ENCODE measurements at places on chromosomes 2 and 18.

DNA sequence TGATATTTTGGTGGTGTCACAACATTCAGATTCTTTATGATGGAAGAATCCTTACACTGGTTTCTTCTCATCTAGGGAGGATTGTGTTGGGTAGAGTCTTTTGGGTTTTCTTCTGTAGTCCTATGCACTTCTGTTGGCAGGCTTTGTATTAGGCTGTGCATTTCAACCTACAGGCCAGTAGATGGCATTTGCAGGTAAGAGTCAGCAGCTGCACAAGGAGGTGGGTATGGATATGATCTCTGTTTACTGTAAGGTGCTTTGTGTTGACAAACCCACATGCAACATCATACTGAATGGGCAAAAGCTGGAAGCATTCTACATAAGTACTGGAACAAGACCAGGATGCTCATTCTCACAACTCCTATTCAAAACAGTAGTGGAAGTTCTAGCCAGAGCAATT lies 656.8 kb downstream of the METTL4 start:
- no peak for DNase-seq

DNA sequence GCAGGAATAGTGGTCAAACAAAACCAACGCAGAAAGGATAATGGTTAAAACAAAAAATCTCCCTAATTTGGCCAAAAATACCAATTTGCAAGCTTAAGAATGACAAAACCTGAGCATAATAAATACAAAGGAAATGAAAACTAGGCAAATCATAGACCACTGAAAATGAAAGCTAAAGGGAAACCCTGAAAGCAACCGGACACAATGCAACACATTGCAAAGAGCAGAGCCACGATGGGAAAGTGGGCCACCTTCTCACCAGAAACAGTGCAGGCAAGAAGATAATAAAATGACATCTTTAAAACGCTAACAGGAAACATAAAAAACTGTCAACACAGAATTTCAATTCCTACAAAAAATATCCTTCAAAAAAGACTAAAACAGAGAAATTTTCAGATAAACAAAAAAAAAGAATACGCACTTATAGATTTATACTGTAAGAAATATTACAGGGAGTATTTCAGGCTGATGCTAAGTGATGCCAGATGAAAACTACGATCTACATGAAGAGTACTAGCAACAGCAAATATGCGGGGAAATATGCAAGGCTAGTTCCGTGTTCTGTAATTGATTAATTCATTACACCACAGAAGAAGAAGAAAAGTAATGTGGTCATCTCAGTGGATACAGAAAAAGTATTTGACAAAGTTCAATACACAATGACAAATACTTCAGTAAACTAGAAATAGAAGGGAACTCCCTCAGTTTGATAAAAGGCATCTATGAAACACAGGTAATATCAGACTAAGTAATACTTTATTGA lies 239.5 kb downstream of the L3MBTL4 start:
- no peak for DNase-seq

- DNase-seq: no peak
Measured at GRCh38 chr2:16040271-16041010, 100.1 kb downstream of the MYCN start.

- no peak for DNase-seq
Measured at GRCh38 chr18:28792404-28793086, 615.6 kb upstream of the CDH2 start.

GRCh38 chr2:29189052-29189451 lies 73.8 kb downstream of the CLIP4 start:
- DNase-seq: no peak

GRCh38 chr2:160075171-160075570 lies 12.8 kb upstream of the PLA2R1 start:
- peak; percentile 93 for DNase-seq

DNA sequence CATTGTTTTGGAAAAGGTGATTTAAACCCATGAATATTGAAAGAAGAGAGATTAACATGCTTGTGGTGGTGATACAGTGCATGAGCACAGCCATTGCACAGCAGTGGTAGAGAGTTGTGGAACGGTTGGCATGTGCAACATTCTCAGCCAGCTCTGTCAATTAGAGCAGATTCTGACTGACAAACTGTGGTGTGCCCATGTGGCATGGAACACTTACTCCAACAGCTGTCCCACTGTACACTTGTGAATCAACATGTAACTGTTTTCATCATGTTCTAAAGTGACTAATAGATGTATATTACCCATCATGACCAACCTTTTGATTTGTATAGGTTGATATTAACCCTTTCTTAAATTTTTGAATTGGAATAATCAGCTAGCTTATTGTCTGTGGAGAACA lies 55.6 kb downstream of the PKP4 start:
- no peak for DNase-seq

DNA sequence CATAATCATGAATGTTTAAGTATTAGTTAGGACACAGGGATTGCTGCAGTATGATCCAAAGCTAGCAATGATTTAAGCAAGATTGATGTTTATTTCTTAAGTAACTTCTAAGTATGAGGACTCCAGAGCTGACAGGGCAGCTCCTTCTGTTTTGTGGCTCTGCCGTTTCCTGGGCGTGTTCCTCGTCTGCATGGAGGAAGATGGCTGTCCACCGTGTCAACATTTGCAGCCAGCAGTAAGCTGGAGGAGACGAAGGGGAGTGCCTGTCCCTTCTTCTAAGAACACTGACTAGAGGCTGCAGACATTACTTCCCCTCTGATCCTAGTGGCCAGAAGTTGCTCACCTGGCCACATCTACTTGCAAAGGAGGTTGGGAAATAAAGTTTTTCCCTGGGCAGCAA lies 144.1 kb downstream of the MYO1B start:
- DNase-seq: no peak

- no peak for DNase-seq
Measured at GRCh38 chr2:182866095-182866460, 359 bp downstream of the FRZB start.

- DNase-seq: no peak
Measured at GRCh38 chr18:12306752-12307700, 1.0 kb upstream of the TUBB6 start.

- no peak for DNase-seq
Measured at GRCh38 chr2:86492048-86492453, 50.9 kb downstream of the KDM3A start.

GRCh38 chr2:172434821-172435605 lies 7.6 kb downstream of the ITGA6 start:
- no peak for DNase-seq

GRCh38 chr18:12656938-12657683 lies 796 bp downstream of the SPIRE1 start:
- DNase-seq: no peak

DNA sequence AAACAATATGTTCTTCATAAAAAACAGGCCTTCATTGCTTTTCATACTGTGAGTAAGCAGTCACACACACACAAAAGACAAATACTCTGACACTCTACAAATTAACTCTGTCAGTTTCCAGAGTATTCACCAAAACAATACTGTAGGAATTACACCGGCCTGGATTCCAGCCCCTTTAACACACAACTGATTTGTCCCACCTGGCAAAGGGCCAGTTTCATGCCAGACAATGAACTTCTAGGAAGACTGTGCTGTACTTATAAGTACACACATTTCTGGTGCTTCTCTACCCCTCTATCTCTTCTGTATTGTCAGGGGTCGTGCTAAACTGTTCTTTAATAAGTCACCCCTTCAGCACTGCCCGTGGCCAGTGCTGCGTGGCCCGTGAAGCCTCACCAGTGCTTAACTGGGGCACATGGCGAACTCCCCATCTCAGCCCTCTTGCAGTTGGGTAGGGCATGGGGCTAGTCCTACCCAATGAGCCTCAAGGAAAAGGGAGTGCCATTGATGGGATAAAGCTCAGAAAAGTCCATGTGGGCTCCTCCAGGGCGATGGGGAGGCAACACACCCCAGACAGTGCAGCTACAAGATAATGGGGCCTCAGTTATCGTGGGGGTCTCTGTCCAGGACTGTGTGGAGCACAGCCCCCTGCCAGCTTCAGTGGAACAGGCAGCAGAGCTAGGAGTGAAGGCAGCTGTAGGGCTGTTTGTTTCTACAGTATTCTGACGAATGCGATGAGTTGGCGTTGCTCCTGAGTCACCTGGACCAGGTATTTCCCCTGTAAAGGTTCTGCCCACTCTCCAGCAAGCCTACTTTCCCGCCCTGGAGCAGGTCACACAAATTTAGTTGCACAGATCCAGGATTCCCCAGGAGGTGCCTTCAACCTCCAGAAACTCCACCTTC lies 99.0 kb downstream of the SP3 start:
- DNase-seq: no peak

GRCh38 chr2:143132355-143132754 lies 3.1 kb downstream of the ARHGAP15 start:
- no peak for DNase-seq

GRCh38 chr2:180670302-180671003 lies 310.0 kb upstream of the UBE2E3 start:
- no peak for DNase-seq

DNA sequence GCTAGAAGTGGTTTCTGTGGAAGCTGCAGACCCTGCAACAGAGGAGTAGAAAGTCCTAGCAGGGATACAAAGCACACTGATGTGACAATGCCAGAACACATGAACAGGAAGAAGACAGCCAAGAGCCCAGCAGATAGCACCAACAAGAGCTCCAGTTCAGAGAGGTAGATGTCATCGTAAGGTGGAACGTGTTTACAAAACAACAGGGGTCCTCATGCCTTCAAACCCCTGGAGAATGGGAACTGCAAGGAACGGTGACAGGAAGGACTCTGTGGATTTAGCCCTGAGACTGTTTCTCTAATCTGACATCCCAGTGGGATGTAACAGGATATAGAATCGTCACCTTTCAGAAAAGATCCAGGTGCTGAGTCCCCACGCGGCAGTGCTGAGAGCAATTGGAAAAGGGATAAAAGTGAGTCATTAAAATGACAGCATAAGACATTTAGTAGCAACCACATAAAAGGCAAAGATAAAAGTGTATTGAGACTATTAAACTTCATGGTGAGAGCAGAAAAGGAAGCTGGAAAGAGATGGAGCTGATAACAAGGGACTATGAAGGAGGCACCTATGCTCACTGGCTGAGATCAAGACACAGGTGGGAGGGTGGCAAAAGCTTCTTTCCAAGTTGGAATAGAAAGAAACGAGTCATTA lies 195.2 kb downstream of the FBXO15 start:
- DNase-seq: no peak

DNA sequence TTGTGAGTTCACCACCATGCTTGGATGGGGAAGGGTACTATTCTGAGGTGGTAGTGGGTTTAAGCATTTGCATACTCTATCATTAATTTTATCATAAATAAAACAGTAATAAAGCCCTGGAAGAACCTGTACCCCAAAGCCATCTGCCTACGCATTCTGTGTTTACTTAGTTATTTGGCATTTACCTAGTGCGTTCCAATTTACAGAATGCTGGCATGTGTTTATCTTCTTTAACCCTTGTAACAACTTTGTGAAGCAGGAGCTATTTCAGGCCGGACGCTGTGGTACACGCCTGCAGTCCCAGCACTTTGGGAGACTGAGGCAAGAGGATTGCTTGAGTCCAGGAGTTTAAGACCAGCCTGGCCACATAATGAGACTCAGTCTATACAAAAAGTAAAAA lies 17.8 kb upstream of the ODC1 start:
- no peak for DNase-seq

DNA sequence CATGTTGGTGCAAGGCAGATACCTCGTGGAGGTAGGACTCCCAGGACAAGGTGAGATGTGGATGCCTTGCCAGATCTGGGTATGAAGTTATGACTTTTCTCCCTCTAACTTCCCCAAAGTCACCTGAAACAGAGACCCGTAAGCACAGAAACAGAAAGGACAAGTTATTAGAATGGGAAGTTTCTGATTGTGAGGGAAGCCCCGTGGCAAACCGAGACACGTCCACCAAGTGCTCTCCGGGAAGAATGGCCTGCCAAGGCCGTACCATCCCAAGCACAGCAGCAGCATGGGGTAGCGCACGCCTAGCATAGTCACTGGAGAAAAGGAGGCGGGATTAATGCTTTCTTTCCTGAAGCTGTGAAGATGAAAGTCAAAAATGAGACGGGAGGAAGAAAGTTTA lies 110.6 kb downstream of the ZNF532 start:
- DNase-seq: no peak

DNA sequence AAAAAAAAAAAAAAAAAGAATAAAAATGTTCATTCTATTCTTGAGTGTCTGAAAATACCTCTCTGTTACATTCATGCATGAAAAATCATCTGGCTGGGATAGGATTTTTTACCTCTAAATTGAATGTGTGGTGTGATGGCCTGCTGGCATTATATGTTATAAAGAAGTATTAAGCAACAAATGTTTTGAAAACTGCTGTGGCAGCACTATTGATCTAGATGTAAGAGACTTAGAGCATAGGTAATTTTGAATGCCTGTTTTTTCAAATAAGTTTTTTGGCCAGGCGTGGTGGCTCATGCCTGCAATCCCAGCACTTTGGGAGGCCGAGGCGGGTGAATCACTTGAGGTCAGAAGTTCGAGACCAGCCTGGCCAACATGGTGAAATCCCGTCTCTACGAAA lies 147.0 kb upstream of the LINC00305 start:
- no peak for DNase-seq

GRCh38 chr2:75828826-75829225 lies 118.1 kb upstream of the GCFC2 start:
- no peak for DNase-seq

DNA sequence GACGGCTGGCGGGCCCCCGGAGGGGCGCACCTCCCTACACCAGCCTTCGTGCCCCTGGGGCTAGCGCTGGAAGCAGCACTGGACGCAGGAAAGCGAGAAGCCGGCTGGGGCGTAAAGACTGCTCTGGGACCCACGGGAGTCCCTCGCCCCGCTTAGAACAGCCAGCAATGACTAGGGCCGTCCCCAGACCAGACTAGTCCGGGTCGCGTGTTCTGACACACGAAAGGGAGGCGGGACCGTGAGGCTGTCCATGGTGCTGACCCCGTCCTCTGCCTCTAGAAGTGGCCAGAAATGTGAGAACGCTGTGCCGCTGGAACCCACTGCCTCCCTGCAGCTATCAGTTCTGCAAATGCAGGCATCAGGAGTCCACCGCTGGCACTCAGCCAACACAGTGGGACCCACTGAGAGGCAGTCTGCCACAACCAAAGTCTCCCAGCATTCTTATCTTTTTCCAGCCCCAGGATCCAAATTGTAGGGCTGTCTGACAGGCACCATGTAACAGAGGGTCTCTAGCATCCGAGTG lies at the start of gene UCN:
Gene UCN, minus strand, starts transcription at position 87 of the 523 bp plus-strand sequence. CDS start 550 bp downstream, outside the sequence.
- no peak for DNase-seq

- no peak for DNase-seq
Measured at GRCh38 chr2:24734741-24735140, 58.5 kb downstream of the PTRHD1 start.

- no peak for DNase-seq
Measured at GRCh38 chr18:47457614-47458013, 206.2 kb upstream of the SKOR2 start.

DNA sequence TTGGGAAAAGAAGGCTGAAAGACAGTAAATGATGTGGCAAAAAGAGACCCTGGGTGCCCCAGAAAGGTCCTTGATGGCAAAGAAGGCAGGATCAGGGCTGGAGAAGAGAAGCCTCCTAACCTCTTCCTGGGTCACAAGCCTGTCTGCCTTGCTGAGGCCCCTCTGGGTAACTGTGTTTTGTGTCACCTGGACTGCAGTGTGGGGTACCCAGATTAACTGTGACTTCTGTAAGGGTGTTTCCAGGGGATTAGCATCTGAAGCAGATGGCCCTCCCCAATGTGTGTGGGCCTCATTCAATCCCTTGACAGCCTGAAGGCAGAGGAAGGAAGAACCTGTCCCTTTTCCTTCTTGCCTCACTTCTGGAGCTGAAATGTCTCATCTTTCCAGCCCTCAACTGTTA lies 35.6 kb upstream of the APCDD1 start:
- DNase-seq: no peak

GRCh38 chr2:111007757-111008688 lies 112.7 kb upstream of the BCL2L11 start:
- DNase-seq: no peak

All from smooth muscle cell of the brain vasculature (primary cell).